ENCODE measurements at places on chromosomes 6 and 20. TPM values are rescaled to one million over a fixed set of nuclear protein-coding genes. Genes with fewer than 3 reads are reported as not detected.

The NR2E1 gene
- total RNA-seq = not detected

DNA sequence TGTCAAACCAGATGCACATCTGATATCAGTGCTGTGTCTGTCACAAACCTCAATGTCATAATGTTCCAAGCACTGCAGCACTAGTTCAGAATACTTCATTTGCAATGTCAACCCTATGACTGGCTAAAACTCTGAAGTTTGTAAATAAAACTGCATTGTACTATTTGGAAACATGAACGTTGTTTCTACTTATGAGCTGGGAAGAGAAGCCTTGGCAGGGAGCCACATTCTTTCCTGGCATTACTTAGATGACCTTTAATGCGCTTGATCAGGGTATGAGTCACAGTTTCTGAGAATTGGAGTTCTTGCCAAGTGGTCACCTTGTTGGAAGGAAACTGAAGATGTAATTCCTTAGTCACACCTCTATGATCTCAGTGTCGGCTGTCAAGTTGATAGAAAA, 664.8 kb upstream of the MMS22L start:
- DNase-seq = peak; percentile 74

DNA sequence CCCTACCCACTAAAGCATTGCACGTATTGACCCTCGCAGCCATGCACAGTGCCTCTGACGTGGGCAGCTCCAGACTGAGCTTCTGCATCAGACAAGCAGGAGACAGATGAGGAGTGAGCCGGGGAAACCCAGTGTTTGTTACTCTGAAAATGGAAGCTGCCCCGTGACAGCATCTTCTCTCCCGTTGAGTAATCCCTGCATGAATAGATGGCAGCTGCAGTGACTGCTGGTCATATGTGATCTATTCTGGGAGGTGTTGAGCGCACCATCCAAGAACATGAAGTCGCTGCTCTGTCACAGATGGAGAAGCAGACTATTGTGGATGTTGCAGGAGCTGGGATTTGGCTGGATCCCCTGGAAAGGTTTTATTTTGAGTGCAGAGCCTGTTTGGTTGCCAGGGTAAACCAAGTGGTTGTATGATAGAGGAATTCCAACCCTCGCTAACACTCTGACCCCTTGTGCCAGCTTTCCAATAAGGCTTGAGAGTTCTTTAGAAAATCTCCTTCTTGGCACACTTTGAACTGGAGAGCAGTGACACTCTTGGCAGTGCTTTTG, 242.2 kb downstream of the NRN1 start:
- peak; percentile 24 for DNase-seq

GRCh38 chr6:151702851-151703658, 104.4 kb upstream of the ESR1 start:
- no peak for DNase-seq

- DNase-seq = peak; percentile 65
These were observed 173.6 kb downstream of the ANKRD60 start for GRCh38 chr20:58054780-58055373.

The BNIP5 gene
- total RNA-seq = 3.5 TPM

The OR12D3 gene
- total RNA-seq = not detected

The DOK5 gene
- total RNA-seq = not detected

DNA sequence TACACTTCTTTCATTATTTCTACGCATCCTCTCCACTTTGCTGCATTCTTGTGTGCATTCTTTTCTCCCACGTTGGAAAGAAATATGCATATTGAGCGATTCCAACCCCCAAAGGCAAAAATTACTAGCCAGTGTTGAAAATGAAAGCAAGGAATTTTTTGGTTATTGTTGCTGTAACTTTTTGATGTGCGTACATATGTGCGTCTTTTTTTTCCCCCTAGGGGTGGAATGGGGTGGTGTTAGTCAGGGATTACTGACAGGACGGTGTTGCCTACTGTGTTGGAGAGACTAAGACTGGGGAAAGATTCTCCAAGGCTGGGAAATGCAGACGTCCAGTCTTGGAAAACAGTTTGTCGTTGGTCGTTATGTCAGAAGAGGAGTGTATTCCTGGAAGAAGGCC, 44.2 kb upstream of the ESR1 start:
- peak; percentile 7 for DNase-seq

DNA sequence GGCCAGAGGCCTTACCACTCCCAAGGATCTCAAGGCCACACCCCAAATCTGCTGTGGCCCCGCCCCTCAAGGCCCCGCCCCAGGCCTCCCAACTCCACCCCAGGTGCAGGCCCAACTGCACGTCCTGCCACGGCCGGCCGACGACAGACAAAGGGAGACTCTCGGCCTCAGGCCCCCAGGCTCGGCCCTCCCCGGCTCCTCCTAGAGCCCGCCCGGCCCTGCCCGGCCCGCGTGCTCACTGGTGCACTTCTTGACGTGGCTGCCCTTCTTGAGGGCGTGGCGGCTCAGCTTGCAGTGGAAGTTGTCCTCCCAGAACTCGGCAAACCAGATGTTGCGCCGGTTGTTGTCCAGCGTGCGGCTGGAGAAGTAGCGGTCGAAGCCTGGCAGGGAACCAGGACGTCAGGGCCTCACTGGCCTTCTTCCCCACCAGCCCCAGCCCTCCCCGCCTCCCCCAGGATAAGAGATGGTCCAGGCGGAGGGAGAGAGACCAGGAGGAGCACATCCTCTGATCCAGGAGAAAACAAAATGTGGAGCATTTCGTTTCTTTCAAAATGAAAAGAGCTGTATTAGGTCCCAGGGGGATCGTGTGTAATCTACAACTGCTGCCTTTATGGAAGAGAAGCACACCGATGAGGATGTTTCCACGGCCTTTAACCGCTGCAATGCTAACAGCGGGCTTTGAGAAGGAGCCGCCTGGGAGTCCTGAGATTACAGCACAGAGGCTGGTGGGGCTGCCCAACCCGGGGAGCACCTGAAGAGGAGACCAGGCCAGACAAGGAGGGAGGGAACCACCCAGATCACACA, 89.4 kb downstream of the GRM4 start:
- peak; percentile 91 for DNase-seq

The KCNQ5 gene
- total RNA-seq = 0.45 TPM

DNA sequence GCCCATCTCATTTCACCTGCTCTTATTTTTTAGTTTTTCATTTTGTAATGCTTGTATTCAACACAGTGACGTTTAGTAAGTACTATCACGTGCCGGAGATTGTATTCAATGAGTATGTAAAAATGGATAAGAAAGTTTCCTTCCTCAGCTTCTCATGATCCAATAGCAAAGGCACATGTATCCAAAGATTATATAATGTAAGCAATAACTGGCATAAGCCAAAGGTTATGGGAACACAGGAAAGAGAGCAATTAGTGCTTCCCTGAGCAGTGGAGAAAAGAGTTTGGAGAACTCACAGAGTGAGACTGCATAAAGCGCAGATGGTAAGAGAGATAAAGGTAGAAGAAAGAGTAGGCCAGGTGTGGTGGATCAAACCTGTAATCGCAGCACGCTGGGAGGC, 21.8 kb upstream of the LTV1 start:
- DNase-seq = no peak

All from stomach (tissue), 19 donors.